Hepatic stellate cell (primary cell): ENCODE measurements at places on chromosomes 6 and 20.

DNA sequence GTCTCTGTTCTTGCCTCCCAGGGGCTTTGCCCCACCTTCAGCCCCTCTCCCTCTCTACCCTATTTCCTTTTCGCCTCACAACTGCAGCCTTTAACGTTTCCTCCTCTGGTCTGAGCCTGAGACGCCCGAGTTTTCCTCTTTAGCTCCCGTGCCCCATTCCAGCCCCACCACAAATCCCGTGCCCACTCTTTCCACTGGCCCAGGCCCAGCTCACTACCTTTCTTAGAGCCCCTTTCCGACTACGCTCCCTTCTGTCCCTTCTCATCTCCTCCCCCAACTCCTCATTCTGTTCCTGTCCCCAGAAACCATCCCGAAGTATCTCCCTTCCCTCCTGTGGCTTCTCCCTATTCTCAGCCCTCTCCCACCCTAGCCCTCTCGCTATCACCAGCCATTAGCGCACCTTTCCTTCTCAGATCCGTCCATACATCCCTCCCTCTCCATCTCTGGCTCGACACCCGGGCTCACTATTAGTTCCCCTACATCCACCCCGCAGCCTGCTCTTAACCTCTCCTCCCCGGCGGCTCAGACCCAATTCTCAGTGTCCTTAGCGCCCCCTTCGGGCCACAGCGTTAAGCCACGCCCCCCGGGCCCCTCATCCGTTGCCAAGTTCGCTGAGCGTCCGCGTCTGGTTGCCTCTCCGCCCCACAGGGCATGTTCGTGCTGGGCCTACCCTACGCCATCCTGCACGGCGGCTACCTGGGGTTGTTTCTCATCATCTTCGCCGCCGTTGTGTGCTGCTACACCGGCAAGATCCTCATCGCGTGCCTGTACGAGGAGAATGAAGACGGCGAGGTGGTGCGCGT lies 2.7 kb downstream of the SLC32A1 start:
- DNase-seq, result no peak

DNA sequence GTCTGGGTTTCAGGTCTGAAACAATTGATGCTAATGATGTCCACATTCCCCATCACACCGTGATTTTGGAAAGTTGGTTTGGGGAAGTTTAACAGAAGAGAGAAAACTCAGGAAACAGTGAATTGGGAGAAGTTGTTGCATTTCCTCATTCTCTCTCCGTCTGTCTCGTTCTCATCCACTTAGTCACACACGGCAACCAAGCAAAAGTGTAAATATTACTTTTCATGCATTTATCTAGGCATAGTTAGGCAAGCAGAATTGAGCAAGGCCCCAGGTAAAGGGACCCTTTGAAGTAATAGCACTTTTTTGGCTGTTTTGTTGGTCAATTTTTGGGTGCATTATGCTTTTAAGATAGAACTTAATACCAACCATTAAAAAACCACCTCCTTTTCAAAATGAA lies 137.0 kb upstream of the SULF2 start:
- DNase-seq, result no peak

DNA sequence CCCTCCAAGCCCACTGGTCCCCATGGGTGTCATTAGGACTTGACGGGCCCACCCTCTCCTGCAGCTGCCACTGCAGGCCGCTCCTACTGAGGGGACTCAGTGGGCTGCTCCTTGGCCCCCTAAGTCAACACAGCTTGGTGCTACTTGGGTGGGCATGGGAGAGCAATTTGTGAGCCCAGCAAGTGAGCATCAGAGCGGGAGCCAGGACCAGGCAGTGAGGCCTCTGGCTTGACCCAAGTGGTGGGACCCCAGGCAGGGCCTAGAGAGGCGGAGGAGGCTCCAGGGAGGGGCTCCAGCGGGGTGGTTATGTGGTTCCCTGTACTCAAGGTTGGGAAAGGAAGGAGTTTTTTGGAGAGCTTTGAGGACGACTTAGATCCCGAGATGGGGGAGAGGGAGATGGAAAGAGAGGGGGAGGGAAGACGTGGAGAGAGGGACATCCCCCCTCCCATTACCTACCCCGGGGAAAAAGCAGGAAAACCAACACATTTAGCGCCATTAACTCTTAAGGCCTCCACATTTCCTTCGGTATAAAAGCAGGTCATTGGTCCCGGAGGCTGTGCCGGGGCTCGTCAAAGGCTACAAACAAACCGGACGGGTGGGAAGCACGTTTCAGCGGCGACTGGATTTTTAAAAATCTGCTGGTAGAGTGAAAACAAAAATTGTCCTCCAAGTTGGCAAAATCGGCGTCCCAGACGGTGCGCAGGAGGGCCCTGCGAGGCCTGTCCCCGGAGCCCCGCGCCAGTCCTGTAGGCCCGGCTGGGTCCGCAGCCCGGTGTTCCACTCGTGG lies 8.8 kb downstream of the FOXC1 start:
- DNase-seq, result no peak

- no peak for DNase-seq
Observed at GRCh38 chr20:35674921-35675320, 10.2 kb upstream of the CPNE1 start.

DNA sequence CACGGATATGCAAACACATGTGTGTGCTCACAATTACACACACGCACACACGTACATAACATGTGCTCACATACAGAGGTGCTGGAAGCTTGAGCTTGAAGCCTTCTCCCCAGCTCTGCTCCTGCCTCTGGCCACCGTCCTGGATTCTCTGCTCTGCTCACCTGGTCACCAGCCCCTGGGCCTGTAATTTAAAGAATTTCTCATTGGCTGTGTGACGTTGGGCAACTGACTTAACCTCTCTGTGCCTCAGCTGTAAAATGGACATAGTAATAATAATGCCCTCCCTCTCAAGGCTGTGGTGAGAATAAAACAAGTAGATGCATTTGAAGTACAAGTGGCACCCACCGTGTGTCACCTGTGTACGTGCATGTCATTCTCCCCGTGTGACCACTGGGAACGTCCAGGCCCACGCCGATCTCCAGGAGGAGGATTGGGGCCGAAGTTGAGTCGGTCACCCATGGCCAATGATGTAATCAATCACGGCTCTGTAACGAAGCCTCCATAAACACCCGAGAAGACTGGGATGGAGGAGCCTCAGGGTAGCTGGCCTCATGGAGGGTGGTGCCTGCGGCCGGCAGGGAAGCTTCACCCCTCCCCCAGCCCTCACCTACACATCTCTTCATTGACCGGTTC lies 160.9 kb upstream of the AFDN start:
- DNase-seq, result no peak

DNA sequence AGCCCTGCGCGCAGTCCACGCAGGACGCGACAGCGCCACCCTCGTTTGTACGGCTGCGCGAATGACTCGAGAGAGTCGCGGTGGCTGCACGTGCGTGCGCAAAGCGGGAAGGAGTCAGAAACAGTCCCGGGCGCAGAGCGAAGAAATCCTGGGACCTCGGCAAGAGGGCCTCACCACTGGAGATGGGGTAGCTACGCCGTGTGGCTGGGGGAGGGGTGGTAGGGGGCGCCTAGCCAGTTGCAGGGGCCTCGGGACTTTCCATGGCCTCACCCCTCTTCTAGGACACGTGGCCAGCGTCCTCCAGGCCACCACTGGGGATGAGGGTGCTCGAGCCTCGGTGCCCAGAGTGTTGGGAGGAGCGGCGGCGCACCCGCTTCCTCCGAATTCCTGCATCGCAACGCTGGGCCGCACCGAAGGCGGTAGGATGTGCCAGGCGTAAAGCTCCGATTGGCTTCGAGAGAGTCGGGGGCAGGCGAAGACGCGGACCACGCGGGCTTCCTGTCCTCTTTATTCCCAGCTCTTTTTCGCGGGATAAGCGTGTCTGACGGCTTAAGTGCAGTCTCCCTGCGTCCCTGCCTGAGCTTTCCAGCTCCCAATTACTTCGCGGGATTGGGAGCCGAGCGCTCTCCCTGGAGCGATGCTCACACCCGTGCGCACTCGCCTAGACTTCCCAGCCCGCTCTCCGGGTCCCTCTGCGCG lies 38.7 kb downstream of the NCR2 start:
- DNase-seq, result no peak

DNA sequence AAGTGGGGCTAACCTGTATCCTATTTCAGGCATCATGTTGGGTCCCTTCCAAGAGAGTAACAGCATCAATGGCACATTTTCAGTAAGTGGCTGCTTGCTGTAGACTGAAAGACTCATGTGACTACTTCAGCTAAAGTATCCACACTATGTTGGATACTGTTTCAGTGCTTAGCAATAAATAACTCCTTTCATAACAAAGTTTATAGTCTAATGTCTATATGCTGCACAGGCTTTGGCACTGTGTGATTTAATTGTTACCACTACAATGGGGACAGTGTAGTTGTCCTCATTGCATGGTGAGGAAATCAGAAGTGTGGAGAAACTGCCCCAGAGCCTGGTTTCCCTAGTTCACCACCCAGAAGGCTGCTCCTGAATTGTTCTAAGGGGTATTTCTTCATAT lies 318.0 kb upstream of the PTCHD4 start:
- DNase-seq, result no peak

DNA sequence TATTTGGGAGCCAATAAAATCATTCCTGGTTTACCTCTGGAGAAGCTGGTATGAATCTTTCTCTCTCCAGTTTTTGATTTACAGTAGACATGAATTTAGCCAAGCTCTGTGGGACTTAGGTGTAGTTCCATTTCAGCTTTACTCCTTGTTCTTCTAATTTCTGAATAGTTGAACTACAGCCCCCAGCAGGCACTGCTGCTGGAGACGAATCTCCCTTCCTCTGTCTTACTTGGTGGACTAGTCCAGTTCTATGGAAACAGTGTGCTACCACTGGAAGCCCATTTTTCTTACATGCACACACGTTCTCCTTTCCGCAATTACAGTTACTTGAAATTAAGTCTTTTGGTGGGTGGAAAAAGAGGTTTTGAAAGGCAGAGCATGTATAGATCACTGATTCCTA lies 42.3 kb downstream of the RALGAPB start:
- no peak for DNase-seq

- no peak for DNase-seq
Observed at GRCh38 chr6:77487808-77488425, 24.6 kb upstream of the HTR1B start.

DNA sequence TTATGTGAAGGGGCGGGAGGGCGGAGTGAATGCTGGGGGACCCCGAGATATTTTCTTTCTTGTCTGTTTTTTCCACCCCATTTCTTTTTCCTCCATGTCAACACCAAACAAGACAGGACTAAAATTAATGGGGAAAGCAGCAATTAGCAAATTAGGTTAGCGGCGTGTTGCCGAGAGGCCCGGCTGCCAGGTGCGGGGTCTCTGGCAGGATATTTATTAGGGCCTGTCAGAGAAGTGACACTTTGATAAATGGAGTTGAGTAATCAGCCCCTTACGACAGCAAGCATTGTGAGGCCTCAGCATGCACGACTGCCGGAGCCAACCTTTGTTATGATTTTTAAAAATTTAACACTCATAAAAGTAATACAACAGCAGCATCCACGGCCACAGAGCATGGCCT lies 193.8 kb downstream of the DHX35 start:
- DNase-seq, result no peak

GRCh38 chr6:133888929-133889556 lies at the start of gene TCF21:
TSS of gene TCF21 (plus strand) at chr6:133889113. CDS start at chr6:133889398, 285 bp downstream.
- peak; percentile 89 for DNase-seq

- DNase-seq, result no peak
Observed at GRCh38 chr6:124536157-124536841, 425.9 kb upstream of the RNF217 start.

DNA sequence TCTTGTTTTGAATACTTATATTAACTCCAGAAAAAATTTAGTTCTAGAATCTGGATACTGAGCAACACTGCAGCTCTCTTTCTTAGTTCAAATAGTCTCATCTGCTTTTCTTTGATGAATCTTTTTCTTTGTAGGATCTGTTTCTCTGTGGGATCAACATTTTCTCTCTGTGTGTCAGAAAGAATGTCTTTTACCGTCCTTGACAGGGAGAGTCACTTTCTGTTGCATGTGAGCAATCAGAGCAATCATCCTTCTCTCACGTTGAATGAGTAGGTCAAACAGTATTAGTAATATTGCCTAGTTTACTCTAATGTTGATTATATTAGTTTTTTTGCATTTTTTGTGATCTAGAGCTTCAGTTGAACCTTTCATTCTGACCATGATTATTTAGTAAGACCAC lies 130.9 kb downstream of the TRMT11 start:
- DNase-seq, result no peak

GRCh38 chr6:148440877-148441453 lies 98.3 kb downstream of the SASH1 start:
- DNase-seq, result peak; percentile 63

DNA sequence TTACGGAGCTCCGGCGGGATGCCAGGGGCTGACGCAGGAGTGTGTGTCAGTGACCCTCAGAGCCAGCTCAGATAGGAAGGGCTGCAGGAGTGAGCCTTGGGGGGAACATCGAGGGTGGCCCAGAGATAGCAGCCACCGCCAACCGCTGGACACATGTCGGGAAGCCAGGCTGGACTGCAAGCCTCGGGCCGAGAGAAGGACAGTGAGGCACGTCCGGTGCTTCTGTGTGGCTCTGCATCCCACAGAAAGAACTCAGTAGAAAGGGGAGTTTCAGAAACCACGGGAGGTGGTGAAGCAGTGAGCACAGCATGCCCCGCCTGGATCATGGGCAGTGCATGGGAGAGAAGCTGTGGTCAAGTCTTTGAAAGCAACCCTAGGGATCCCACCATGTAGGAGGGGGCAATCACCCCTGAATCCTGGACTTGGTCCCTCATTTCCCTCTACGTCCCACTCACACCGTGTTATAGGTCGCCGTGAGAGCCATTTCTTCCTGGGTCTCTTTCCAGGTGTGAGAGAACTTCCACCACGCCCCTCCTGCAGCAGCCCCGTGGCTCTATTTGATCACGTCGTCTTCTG lies 383.7 kb upstream of the CDH4 start:
- no peak for DNase-seq

DNA sequence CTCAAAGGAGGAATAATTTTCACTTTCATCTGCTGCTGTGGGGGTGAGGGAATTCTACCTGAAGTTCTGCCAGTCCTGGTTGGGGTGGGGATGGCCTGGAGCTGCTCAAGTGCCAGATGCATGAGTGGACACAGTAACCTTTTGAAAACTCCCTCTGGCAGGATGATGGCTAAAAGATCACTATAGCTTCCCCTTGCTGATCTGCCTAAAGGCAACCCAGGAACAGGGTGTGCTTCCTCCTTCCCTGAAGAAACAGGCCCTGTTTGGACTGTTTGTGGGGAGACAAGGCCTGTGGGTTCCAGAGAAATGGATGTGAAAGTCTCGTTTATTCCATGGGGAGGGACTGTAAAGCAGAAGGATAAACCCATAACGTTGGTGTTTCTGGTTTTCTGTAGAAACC lies 176.9 kb downstream of the DTNBP1 start:
- no peak for DNase-seq

GRCh38 chr6:170553534-170554012 lies 466 bp upstream of the PSMB1 start:
- DNase-seq, result peak; percentile 12

GRCh38 chr20:54209216-54209813 lies 1.4 kb downstream of the PFDN4 start:
- DNase-seq, result no peak

- DNase-seq, result no peak
Observed at GRCh38 chr6:40713002-40713719, 126.0 kb upstream of the LRFN2 start.
